CD4-positive, alpha-beta T cell treated with Interleukin-2 at 100 ng/mL for 4 hours (primary cell): ENCODE measurements at places on chromosomes 16 and 17.
A peak's percentile ranks its signal among the peaks of the same experiment; 100 is the strongest.

DNA sequence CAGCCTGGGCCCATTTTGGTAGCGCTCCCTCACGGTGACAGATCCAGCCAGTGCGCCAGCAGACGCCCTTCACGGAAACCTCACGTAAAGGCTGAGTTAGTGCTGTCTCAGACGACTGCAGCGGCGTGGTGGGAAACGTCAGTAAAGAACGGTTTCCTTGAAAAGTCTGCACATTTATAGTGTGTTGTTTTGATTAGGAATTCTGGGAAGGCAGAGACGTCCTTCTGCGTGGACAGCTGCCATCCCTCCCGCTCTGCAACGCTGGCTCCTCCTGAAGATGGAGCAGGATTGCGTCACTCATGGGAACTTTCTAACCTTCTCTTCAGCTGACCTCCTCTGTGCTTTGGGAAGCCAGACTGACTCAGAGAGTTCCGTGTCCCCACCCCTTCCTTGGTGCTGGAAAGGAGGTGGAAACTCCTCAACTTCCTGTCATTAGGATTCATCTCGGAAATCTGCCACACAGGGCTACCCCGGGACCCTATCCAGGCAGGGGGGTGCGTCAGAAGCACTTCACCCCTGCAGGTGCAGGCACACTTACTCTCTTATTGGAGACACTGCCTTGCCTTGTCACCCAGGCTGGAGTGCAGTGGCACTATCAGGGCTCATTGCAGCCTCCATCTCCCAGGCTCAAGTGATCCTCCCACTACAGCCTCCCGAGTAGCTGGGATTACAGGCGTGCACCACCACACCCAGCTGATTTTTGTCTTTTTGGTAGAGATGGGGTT, 24.3 kb upstream of the CRISPLD2 start:
- no peak for DNase-seq

- no peak for DNase-seq
These were observed 1.5 kb upstream of the CHD3 start for GRCh38 chr17:7887038-7887481.

GRCh38 chr17:30116661-30117551, at the start of gene NSRP1:
Gene NSRP1 (plus strand): TSS chr17:30116816. CDS start chr17:30116844, 28 bp downstream.
- DNase-seq, result peak; percentile 94

DNA sequence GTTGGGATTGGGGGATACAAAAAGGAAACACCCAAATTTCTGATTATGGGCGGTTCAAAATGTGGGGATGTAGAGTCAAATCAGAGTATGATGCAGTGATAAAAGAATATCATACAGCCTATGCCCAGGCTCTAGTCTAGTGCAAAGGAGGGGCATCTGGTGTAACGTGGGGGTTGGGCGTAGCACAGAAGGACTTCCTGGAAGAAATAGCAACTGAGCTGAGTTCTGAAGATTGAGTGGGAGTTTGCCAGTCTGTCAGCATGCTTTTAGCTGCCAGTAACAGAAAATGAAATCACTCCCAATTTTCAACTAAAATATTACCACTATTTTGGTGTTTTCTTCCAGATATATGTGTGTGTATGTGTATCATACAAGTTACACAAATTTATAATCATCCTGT, 196.9 kb downstream of the SPECC1 start:
- DNase-seq, result no peak

GRCh38 chr16:1989209-1990100, at the start of gene SYNGR3:
Gene SYNGR3 (plus strand): TSS chr16:1989970. CDS start chr16:1990103, 133 bp downstream.
- no peak for DNase-seq
